ENCODE measurements at places on chromosomes 7 and 10.

- DNase-seq, result no peak
Measured at GRCh38 chr10:21260506-21261149, 264.9 kb downstream of the SKIDA1 start.

DNA sequence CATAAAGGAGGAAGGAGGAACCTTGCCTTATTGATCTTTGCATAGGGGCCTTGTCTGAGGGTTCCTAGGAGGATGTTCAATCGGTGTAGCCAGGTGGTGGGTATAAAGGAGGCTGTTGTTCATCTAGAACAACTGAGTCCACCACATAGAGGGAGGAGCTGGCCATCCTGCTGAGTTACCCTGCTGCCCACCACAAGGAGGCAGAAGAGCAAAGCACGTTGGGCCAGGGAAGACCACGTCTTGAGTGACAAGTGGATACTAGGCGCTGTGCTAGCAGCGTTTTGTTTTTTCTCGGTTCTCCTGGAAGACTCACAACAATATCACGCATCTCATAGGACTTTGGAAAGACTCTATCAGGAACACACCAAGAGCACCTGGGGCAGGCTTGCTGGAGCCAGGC, 20.0 kb downstream of the FOXI2 start:
- no peak for DNase-seq

DNA sequence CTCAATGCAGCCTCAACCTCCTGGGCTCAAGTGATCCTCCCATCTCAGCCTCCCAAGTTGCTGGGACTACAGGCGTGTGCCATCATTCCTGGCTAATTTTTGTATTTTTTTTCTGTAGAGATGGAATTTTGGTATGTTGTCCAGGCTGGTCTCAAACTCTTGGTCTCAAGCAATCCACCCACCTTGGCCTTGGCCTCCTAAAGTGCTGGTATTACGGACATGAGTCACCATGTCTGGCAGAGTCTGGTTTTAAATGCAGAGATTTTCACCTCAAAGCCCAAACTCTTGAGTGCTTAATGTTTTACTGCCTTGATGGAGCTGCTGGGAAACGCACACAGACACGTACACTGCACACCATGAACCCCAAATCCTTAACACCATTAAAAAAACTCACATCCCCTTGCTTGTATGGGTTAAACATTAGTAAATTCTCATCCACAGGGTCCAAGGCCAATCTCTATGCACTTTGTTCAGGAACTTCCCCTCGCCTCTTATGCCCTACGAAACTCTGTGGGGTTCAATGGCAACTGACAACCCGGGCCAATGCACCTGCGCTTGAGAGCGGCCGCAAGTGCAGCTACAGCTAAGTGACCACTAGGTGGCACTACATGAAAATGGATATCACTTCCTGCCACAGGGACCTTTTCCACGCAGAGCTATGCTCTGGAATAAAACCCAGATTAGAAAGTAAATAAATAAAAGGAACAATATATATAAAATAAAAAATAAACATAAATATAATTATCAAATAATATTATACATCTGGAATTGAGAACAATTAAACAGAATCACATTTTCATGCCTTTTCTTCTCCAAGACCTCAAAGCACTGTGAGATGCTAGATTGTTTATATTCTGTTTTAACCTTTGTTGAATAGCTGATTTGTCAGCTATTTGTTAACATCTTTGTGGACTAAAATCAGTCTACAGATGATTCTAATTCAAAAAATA, 66.9 kb upstream of the AFAP1L2 start:
- peak; percentile 56 for DNase-seq

- DNase-seq, result no peak
Measured at GRCh38 chr7:81025360-81025759, 106.5 kb upstream of the SEMA3C start.

DNA sequence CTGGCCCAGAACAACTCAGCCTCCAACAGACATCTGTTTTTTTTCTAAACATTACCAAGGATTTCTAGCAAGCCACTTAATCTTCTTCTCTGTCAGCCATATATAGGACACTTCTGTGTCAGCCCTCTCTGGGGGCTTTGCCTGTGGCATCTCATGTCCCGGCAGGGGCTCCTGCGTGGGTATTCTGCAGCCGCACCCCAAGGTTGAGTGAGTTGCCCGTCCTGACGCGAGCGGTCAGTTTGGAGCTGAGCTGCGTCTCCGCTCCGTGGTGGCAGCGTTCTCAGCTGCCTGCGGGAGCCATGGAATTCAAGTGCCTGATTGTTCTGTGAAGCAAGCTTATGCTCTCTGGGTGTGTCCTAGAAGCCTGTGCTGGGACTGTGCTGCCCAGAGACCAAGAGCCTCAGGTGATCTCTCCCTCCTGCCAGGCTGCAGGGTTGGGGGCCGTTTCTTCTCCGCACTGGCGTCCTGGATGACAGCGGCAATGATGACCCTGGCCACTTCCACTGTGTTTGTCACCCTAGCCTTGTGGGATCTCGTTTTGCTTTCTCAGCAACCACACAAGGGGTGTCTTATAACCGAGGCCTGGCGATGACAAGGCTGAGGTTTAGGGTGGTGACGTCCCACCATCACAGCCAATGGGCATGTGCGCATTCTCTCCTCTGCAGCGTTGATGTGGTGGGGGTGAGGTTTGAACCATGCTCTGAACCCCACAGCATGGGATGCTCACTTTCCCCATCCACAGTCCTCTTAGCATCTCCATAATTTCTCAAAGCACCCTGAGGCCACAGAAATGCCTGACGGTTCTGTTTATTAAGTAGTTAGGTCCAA, 612.6 kb upstream of the FOXK1 start:
- DNase-seq, result no peak

GRCh38 chr10:130809181-130809580, 502.3 kb downstream of the TCERG1L start:
- no peak for DNase-seq

DNA sequence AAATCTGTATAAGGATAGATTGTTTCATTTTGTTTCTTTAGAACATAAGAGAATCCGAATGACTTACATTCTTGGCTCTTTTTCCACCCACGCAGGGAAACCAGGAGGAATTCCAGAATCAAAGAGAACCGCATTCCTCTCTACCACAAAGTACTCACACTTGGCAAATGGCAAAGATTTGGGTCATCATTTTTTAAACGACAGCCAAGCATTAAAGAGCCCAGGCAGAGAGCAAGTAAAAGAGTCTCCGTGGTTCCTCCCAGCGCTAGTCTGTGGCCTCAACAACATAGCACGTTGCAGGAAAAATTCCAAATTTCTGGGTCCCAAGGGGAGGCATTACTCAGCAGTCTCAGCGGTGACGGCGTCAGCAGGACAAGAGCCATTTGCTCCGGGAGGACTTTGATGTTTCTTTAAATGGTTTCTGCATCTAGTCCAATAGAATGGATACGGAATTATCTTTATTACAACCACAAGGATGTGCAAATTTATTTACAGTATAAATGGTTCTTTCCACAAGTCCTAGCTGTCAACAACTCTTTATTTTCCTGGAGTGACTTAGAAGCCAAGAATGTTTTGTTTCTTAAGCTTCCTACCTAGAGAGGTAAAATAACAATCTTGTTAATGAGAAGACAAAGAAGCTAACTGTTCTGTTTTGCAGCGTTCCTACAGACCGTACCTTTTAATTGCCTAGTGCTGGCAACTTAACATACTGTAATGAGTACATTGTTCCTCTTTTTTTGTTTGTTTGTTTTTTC, 232.5 kb downstream of the SKIDA1 start:
- no peak for DNase-seq

GRCh38 chr7:156625580-156625979, 15.0 kb upstream of the RNF32 start:
- DNase-seq, result no peak

- no peak for DNase-seq
Measured at GRCh38 chr10:48234787-48235186, 39.7 kb downstream of the FRMPD2 start.

- no peak for DNase-seq
Measured at GRCh38 chr10:132641401-132641800, 103.8 kb downstream of the INPP5A start.

- DNase-seq, result no peak
Measured at GRCh38 chr7:91656541-91657482, 223.7 kb downstream of the MTERF1 start.

GRCh38 chr10:3139216-3139910, 33.2 kb downstream of the PITRM1 start:
- no peak for DNase-seq

GRCh38 chr10:98028168-98028770, 2.2 kb downstream of the CRTAC1 start:
- DNase-seq, result peak; percentile 60

GRCh38 chr10:114258274-114258840, 19.3 kb downstream of the VWA2 start:
- DNase-seq, result no peak

DNA sequence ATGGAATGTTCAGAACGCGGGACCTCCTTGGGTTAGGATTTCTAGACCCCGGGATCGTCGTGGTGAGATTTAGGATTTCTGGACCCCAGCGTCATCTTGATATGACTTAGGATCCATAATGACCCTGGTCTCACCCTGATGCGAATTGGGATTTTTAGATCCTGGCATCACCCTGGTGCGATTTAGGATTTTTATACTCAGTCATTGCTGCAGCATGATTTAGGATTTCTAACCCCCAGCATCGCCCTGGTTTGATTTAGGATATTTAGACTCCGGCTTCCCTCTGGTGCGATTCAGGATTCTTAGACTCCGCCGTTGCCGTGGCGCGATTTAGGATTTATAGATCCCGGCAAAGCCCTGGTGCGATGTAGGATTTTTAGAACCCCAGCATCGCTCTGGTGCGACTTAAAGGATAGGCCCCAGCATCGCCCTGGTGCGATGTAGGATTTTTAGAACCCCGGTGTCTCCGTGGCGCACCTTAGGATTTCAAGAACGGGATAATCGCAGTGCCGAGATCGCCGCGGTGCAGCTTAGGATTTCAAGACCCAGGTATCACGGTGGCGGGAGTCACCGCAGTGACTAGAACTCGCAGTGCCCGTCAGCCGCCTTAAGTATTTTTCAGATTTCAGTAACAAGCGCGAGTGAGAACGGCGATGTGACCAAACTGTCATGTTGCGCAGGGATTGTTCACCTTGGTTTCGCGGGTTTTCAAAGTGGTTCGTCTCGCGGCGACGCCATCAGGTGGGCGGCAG, 814 bp downstream of the MEST start:
- no peak for DNase-seq

- no peak for DNase-seq
Measured at GRCh38 chr10:43219848-43220247, 47.0 kb downstream of the RASGEF1A start.

DNA sequence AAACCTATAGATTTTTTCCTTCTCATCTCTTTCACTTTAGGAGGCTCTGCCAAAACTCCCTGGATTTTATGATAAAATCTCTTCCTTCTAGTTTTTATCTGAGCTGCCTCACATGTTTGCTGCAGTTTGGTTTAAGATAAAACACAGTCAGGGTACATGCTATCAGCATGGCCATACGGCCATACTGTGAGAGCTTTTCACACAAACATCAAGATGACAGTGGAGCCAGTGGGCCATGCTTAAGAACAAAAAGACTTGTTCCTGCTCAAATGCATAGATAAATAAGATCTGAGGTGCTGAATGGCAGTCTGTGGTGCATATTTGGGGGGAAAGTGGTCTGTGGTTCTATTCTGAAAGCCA, 91.0 kb downstream of the ELMO1 start:
- DNase-seq, result no peak

DNA sequence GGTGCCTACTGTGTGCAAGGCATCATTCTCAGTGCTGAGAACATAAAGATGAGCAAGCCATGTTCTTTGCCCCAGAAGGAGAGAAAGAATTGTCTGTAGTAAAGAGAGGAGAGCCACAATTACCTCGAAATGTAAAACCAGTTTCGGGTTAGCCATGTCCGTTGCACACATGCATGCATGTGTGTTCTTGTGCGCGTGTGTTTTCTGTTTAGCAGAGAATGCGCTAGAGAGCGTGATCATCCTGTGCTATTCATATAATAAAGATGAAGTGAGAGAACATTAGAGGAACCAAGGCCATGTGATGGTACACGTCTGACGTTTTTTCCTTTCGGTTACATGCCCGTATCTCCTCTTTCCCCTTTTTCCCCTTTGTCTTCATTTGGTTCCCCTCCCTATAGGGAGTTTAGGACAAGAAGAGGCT, 158.2 kb downstream of the CELF2 start:
- no peak for DNase-seq

DNA sequence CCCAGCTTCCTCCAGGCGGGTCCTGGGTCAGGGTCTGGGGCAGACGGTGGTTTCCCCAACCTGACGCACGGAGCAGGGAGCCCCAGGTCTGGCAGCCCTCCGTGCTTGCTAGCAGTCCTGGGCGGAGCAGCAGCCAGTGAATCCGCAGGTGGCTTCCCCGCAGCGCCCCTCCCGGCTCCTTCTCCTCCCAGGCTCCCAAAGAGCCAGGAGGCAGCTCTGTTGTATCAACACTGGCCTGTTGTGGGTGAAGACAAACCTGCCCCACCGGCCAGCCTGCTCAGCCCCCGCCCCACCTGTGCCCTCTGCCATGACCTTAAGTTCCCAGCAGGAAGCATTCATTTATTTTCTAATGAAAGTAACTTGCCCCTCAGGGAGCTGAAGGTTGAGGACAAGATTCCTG, 24.0 kb upstream of the TMEM213 start:
- DNase-seq, result no peak

DNA sequence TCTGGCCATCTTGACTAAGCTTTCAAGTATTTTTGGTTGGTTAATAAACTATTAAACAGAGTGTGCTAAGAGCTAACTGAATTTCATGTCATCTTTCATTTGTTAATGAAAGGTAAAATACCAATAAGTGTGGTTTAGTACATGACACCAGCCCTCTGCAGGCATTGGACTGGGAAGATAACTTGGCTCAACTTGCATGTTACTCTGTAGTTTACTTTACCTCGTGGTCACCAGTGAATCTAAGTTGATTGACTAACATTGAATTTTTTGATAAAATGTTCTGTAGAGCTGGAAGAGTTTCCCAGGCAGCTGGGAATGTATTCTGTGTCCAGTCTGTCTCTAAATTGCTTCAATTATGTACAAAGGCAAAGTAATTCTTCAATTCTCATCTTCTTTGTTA, 49.9 kb downstream of the ASB4 start:
- DNase-seq, result no peak

- no peak for DNase-seq
Measured at GRCh38 chr7:10874666-10875065, 99.0 kb upstream of the PHF14 start.

- no peak for DNase-seq
Measured at GRCh38 chr7:48041653-48041970, 6.3 kb downstream of the C7orf57 start.

DNA sequence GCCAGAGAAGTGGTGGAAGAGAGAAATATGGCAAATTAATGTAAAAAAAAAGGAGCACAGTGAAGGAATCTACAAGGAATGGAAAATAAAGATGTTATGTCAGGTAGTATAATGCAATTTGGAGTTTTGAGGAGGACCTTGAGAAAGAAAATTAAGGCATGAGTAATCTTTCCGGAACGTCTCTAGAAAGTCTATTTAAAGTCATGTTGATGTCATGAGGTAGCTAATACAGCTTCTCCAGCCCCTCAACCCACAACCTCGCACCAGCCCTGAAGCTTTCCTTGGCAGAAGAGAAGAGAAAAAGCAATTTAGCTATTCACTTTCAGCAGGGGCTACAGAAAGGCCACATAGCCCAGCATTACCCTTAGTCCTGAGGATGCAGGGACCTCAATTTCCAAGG, 22.5 kb downstream of the TRDMT1 start:
- no peak for DNase-seq
